ENCODE measurements at places on chromosomes 13 and 19.
A peak's percentile ranks its signal among the peaks of the same experiment; 100 is the strongest.

GRCh38 chr13:92461831-92462230 lies 764.8 kb upstream of the GPC6 start:
- no peak for DNase-seq

GRCh38 chr13:33087091-33087490 lies 70.9 kb downstream of the KL start:
- DNase-seq, result no peak

DNA sequence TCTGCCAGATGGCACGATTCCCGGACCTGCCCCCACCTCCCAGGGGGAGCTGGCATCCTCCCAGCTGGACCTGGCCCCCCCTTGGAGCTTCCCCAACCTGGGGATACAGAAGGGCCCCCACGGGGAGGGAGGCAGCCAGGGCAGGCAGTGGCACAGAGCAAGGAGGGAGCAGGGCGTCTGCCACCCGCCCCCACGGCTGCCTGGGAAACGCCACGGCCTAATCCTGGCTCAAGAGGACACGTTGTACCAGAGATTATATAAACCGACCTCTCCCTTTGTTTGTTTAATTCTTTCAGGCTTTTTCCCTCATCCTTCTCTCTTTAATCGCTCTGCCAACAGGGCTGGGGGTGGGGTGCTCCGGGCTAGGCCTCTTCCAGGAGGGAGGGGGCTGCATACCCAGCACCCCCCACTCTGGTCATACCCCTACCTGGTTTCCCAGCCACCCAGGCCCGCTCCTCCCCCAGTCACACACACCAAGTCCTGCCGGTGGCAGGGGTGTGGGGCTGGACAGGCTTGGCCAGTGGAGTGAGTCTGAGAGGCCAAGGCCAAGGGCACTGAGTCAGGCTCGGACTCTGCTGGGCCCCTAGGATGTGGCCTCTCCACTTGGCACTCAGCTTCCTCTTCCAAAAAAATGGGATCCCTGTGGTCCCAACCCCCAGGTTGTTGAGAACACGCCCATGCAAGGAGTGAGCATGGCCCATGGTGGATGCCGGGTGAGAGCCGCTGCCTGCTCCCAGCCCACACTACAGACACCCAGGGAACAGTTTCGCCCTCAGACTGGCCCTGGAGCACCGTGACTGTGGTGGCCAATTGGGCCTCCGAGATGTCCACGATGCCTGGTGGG lies 29.5 kb upstream of the NFIC start:
- no peak for DNase-seq

- DNase-seq, result peak; percentile 67
Observed at GRCh38 chr19:41546386-41546789, 29.6 kb upstream of the CEACAM21 start.

DNA sequence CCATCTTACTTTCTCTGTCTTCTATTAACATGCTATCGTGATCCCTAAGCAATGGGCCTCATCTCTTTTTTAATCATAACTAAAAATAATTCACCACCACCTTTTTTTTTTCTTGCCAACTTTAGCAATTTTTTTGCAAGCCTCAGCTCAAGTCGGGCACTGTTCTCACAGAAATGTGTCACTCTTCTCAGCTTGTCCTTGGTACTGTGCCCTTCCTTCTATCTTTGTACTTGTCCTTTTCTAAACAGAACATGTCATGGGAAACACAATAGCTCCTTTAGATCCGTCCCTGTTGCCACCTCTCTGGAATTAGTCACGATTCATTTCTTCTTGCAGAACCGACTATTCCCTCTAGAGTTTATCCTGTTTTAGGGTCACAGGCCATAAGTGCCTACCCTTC lies 10.3 kb downstream of the SERP2 start:
- DNase-seq, result no peak

GRCh38 chr19:38308006-38308766 lies 4.1 kb downstream of the C19orf33 start:
- DNase-seq, result no peak

- DNase-seq, result no peak
Observed at GRCh38 chr13:112855859-112856258, 113.2 kb upstream of the MCF2L start.

DNA sequence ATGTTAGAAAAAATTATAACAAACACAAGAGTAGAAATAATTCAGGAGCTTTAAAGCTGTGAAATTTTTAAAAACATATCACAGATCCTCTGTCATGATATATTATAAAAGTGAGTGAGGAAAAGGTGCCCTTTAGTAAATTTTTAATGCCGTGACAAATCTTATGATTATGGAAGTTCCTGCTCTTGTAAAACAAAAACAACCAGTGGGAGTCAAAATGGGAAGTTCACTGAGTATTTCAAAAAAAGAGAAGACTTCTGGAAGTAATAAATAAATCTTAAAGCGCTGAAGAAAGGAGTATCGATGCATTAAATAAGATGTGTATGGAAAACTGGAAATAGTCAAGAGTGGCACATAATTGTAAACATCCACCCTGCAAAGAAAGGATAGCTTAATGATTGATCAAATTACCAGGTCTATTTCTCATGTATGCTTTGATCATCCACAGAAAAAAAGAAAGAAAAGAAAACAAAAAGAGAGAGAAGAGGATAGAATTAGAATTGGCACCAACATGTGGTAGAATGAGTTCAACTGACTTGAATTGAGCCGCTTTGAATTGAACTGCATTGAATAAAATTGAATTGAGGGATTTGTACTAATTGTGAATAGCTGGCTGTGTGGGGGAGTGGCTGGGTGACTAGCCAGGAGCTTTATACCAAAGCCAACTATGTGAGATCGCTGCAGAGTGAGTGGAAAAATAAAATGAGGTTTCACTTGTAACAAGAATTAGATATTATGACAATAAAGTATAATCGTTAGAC lies 647.6 kb upstream of the SPRY2 start:
- DNase-seq, result no peak

DNA sequence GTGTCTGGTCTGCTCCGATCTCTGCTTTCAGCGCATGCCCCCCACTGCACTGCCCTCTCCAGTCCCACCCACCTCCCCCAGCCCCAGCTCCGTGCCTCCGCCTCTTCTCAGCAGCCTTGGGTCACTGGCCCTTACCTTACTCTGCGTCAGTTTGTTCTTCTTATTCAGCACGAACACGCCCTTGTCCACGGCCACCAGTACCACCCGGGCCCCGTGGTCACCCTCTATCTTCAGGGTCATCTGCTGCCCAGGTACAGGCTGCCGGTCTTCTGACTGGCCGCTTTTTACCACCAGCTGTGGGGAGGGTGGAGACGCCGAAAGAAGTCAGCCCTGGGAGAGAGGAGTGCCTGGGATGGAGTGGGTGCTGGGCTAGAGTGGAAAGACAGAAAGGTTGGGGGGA lies 10.9 kb downstream of the C3 start:
- DNase-seq, result no peak

- DNase-seq, result no peak
Observed at GRCh38 chr13:37602733-37603381, 4.3 kb upstream of the POSTN start.

DNA sequence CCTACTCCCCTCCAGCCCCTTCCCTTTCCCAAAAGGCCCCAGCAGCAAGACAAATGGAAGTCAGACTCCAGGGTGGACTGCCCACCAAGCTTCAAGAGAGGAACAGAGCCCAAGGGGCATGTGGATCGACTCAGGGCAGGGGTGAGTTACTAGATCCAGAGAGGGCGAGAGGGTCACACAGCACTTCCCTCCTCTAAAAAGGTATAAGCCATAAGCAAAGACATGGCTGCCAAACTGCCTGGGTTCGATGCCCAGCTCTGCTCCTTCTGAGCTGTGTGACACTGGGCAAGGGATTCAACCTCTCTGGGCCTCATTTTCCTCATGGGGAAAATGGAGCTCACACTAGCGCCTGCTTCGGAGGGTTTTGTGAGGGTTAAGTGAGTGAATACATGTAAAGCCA lies 3.8 kb downstream of the PPP1R14A start:
- DNase-seq, result no peak

- DNase-seq, result no peak
Observed at GRCh38 chr13:47831265-47831664, 169.8 kb downstream of the SUCLA2 start.

GRCh38 chr19:7869453-7869909 lies 4.7 kb downstream of the PRR36 start:
- peak; percentile 59 for DNase-seq

DNA sequence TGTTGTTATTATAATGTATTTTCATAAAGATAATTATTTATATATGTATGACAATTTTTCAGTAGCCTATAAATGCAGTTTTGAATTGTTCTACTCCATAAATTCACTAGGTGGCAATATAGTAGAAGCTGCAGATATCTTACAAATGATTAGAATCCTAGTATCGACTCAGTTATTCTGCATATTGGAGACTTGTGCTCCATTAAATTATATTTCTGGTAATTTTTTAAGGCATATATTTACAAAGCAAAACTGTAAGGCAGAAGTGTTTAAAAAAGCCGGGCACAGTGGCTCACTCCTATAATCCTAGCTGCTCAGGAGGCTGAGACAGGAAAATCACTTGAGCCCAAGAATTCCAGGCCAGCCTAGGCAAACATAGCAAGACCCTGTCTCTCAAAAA lies 58.7 kb downstream of the DPY19L3 start:
- no peak for DNase-seq

- DNase-seq, result no peak
Observed at GRCh38 chr19:10158485-10158884, 36.3 kb downstream of the DNMT1 start.

GRCh38 chr13:46686171-46686570 lies 110.8 kb downstream of the ESD start:
- no peak for DNase-seq

DNA sequence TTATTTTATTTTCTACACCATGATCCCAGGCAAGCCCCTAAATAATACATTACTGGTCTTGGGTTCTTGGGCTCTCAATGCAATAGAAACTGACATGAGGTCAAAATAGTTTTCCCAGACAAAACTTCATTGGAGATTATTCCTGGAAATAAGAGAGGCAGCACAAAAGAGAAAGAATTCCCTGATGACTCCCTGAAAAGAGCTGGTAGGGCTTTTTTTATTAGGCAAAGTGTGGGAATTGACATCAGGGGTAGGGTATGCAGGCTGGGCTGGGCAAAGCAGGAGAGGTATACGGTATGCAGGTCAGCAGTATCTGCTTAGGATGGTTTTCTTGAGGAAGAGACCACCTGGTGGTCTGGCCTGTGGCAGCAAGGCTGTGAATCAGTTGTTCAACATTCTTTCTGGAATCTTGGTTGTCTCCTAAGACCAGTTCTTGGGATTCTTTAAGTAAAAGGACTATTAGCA lies 9.3 kb upstream of the IGFL3 start:
- DNase-seq, result no peak

DNA sequence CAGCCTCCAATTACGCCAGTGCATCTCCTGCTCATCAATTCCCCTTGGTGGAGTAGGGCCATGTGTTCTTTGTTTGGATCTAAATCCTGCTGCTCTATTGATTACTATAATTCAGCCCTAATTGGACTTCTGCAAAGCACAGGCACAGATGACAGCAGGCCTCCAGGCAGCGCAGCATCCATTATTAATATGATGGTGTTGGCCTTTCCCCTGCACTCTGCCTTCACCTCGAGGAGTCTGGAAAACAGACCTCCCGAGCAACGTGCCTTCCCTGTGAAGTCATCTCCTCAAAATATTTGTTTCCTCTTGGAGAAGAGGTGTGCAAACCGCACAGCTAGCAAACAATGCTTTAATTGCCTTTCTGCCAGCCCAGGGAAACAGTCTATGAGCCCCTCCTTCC lies 92.5 kb downstream of the UQCRFS1 start:
- no peak for DNase-seq

DNA sequence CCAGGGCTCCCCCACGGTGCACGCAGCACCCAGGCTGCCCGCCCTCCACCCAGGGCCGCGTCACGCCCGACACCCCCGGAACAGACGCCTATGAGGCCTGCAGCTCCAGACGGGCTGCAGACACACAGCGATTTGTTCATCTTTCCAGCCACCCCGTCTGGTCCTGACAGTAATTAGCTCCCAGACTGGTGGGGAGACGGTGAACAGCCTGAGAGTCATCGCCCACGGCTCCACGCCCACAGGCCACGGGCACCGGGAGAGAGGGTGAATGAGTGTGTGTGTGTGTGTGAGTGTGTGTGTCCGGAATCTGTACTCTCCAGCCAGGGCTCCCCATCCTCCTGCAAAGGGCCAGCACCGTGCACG lies 18.1 kb downstream of the GADD45B start:
- DNase-seq, result no peak

GRCh38 chr13:91620670-91621141 lies 222.3 kb downstream of the GPC5 start:
- no peak for DNase-seq

DNA sequence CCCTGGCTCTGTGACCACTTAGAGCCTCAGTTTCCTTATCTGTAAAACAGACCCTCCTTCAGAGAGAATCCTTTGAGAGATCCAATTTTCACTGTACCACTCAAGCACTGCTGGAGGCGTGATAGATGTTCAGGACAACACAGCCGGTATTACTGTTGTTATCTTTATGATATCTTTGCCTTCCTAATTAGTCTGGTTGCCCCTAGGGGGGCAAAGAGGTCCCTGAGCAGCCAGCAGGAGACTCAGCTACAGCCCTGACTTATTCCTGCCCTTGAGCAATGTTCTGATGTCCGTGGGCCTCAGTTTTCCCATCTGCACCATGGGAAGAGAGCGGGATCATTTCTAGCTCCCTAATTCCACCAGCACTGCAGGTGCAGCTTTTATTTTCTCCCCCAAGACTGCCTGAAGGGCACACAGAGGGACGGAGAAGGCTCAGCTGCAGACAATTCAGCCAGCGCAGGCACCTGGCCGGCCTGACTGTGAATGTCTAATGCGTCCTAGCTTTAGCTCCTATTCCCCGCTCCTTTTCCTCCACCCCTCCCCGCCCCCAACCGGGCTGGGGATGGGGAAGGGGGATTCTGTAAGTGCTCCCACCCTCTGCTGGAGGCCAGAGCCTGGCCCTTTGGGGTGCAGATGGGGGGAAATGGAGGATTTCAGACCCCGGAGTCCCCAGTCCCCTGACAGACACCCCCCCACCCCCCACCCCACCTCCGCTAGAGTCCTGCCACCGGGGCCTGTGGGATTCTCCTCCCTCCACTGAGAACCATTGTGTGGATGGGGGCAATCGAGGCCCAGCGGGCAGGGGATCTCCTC lies 16.2 kb downstream of the TLE5 start:
- DNase-seq, result no peak

DNA sequence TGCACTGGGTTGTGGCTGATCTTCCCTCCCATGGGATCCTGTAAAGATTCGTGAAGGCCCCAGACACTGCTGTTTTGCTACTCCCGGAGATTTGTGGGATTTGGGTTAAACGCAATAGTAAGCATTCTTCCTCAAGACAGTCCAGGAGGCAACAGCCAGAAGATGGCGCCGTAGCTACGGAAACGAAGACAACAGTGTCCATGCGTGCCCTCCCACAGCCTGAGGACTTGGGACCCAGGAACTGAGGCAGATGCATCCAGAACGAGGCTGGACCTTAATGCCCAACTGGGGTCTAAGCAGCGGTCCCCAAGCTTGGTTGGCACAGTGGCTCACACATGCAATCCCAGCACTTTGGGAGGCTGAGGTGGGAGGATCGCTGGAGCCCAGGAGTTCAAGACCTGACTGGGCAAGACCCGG lies 57.6 kb upstream of the ZNF507 start:
- DNase-seq, result no peak

GRCh38 chr19:18895824-18896341 lies at the start of gene CERS1:
CERS1 (minus strand) TSS chr19:18896158; CDS start chr19:18896072, 86 bp downstream.
- DNase-seq, result no peak

Data from GDM1 (cell line).